ENCODE measurements at places on chromosomes 1 and 21.

DNA sequence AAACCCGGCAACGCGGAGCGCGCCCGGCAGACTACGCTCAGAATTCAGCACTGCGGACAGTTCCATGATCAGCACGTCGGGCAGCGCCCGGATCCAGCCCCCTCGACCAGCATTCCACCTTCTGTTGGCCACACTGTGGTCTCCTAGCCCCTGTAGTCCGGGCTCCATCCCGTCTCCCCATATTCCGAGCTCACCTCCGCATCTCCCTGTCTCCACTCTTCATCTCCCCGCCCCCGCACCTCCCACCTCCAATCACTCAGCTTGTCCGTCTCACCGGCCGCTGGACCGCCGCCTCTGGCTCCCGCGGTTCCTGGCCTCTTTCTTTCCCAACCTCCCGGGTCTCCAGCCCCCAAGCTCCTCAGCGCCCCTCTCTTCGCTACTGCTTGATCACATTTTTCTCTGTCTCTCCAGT, 500 bp downstream of the EPHA10 start:
- no peaks in the 10 kb centered on the region for H3K36me3 ChIP-seq
- no peak for DNase-seq
- H3K27ac ChIP-seq, result no peak overlapping the region
- no peak overlapping the region for H3K4me3 ChIP-seq

DNA sequence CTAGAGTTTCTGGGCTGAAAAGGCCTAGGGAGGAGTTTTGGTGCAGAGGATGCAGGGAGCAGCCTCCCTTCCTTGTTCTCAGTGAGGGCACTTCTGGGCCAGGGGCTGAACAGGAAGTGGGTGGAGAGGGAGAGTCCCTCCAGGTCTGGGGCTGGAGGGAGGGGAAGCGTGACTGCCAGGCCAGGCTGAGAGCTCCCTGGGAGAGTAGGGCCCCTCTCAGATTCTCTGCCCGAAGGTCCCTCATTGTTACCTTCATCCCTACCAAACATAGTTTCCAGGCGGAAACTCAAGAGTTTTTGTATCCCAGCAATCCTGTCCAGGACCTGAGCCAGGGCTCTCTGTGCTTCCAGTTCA, 36.8 kb downstream of the CITED4 start:
- peaks cover 18% of the 10 kb centered on the region for H3K4me1 ChIP-seq
- no peaks in the 10 kb centered on the region for H3K27me3 ChIP-seq
- H3K36me3 ChIP-seq, result no peaks in the 10 kb centered on the region
- H3K27ac ChIP-seq, result no peak overlapping the region
- H3K4me3 ChIP-seq, result no peak overlapping the region

DNA sequence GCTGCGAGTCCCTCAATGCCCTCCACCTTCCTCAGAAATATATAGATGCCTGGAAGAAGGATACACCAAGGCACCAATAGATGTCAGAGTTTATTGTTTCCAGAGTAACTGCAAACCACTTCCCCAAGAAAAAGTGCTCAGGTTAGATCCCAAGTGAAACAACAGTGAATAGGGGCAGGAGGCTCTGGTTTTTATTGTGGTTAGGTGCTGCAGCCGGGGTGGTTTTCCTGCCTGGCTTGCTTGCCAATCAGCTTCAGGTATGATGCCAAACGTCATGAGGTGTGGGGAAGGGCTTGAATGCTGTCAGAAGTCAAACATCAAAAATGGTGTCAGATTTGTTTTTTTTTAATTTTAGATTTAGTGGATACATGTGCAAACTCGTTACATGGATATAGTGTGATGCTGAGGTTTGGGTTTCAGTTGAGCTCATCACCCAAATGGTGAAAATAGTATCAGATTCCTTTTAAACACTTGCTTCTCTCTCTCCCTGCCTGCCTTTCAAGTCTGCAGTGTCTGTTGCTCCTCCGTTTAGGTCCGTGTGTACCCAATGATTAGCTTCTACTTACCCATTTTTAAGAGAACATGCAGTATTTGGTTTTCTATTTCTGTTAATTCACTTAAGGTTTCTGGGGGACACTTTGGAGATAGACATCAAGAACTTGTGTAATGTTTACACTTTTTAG, 1317.0 kb downstream of the MRPL39 start:
- no peaks in the 10 kb centered on the region for H3K27me3 ChIP-seq
- no peak overlapping the region for H3K4me3 ChIP-seq
- DNase-seq, result no peak

DNA sequence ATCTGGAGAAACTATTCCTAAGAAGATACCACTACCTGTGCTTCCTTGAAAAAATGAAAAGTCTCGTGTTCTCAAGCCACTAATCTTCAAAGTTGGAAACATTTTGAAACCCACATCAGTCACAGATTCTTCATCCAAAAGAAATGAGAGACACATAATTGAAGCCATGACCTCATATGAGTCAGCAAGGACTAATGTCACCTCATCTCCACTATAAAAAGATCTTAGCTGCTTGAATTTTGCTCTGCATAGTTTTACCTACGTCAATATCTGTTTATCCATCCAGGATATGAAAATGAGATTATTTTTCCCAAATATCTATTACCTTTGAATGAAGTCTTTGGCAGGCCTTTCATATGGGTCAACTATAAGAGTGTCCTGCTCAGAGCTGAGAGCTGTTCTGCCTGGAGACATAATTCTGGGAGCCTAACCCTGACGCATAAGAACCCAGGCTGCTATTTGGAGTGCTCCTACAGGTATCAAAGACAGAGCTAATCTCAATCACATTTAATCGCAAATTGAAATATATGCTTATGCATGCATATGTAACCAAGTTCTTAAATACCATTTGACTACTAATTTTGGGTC, 312.5 kb upstream of the PKN2 start:
- no peaks in the 10 kb centered on the region for H3K4me1 ChIP-seq
- no peaks in the 10 kb centered on the region for H3K36me3 ChIP-seq
- no peak overlapping the region for H3K4me3 ChIP-seq
- no peak overlapping the region for H3K27ac ChIP-seq
- no peak for DNase-seq
- H3K27me3 ChIP-seq, result no peaks in the 10 kb centered on the region

- H3K36me3 ChIP-seq, result no peaks in the 10 kb centered on the region
- no peak overlapping the region for H3K4me3 ChIP-seq
- no peaks in the 10 kb centered on the region for H3K4me1 ChIP-seq
- no peak overlapping the region for H3K27ac ChIP-seq
These were observed 33.2 kb upstream of the KANK4 start for GRCh38 chr1:62352387-62352786.

DNA sequence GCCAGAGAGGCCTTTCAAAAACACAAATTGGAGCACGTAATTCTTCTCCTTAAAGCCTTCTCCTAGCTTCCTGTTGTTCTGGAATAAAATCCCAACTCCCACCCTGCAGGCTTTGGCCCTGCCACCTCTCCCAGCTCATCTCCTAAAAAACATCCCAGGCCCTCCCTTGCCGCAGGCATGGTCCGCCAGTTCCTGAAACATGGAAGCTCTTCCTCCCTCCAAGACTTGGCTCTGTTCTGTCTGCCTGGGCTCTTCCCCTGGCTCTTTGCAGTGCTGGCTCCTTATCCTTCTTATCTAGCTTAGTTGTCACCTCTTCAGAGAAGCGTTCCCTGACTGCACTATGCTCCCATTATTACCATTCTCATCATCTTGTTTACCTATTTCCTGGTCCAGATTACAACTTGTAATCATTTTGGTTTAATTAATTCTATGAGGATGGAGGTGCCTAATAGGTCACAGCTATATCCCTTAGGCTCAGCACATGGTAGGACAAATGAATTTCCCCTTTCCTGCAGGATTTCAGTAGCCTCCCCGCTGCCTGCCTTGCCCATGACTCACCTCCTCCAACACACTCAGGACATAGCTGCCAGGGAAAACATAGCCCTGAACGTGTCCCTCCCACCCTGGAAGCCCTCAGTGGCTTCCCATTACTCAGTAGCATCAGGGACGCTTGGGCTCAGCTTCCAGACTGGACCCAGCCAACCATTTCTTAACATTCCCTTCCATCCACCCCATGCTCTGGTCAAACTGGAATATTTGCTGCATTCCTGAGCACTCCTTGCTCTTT, 15.7 kb upstream of the IGSF21 start:
- H3K4me1 ChIP-seq, result no peaks in the 10 kb centered on the region
- H3K27me3 ChIP-seq, result peaks cover 52% of the 10 kb centered on the region

DNA sequence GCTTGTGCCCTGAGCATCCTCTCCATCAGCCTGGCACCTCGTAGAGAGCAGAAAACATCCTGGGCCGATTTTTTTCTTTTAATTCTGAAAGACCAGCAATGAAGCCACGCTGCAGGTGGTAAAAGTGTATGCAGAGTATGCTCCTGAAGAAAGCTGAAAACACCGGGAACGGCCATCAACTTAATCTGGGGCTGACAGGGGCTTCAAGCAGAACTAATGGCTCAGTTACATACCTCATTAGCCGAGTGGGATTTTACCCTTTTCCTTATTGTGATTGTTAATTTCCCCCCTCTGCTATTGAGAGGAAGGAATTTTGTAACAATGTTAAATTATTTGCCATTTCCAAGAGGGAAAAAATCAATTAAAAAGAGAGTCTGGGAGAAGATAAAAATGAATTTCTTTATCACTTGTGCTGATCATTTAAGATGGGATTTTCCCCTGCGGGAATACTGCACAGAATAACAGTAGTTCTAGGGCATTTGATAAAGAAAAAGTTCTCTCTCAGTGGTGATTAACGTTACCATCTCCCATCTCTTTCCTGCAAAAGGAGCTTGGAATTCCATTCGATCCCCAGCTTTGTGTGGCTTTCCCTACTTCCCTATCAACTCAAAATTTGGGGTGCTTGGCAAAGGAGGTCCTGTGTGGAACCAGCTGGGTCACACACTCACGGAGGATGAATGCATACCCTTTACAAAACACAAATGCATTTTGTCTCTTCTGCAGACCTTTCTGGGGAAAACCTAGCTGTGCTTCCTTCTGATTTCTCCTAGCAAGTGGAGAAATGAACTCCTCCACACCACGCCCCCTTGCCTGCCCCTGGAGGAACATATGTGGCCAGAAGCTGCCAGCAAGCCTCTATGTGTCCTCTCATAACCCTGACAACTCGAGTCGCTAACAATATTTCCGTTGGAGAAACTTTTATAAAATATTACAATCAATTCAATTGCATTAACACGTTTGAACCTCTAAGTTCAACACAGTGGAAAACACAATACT, 70.9 kb downstream of the RRAGC start:
- H3K36me3 ChIP-seq, result no peaks in the 10 kb centered on the region
- peaks cover 58% of the 10 kb centered on the region for H3K27me3 ChIP-seq
